ENCODE measurements at places on chromosomes 13 and 19.

GRCh38 chr19:34997071-34997617 is 3.0 kb upstream of the GRAMD1A start:
- DNase-seq = no peak

- no peak for DNase-seq
Observed at GRCh38 chr13:27774169-27774568, 18.1 kb upstream of the GSX1 start.

DNA sequence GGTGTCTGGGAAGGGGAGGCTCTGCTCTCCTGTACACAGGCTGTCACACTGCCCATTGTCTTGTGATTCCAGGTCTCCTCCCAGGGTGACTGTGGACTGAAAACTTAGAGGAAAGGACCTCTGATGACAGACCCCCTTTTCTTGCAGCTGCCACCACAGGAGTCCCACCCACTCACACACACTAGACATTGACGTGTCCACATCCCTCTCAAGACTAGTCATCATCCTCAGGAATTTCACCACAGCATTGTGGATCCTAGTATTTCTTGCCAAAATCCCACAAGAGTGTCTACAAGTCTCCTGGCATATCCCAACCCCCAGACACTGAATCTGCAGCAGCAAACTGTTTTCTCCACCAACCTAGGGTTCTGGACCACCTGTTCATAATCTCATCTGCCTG is 5.3 kb downstream of the ZNF85 start:
- peak; percentile 7 for DNase-seq

DNA sequence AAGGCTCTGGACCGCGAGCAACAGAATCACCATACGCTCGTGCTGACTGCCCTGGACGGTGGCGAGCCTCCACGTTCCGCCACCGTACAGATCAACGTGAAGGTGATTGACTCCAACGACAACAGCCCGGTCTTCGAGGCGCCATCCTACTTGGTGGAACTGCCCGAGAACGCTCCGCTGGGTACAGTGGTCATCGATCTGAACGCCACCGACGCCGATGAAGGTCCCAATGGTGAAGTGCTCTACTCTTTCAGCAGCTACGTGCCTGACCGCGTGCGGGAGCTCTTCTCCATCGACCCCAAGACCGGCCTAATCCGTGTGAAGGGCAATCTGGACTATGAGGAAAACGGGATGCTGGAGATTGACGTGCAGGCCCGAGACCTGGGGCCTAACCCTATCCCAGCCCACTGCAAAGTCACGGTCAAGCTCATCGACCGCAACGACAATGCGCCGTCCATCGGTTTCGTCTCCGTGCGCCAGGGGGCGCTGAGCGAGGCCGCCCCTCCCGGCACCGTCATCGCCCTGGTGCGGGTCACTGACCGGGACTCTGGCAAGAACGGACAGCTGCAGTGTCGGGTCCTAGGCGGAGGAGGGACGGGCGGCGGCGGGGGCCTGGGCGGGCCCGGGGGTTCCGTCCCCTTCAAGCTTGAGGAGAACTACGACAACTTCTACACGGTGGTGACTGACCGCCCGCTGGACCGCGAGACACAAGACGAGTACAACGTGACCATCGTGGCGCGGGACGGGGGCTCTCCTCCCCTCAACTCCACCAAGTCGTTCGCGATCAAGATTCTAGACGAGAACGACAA is 1.8 kb downstream of the PCDH17 start:
- no peak for DNase-seq

DNA sequence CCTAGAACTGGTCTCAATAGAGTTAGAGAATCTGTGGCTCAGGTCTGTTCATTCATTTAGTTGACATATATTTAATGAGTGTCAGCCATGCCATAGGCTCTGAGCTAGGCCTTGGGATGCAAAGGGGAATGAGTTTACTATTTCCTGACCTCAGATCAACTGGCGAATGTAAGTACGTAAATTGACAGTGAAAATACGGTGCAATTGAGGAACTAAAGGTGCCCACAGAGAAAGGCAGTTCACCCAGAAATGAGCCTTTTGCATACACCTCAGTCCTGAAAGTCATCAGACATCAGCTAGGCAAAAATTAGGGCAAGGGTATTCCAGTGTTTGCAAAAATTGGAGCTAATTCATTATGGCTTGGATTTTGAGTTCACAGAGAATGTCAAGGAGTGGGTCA is 20.6 kb upstream of the UPF3A start:
- no peak for DNase-seq

DNA sequence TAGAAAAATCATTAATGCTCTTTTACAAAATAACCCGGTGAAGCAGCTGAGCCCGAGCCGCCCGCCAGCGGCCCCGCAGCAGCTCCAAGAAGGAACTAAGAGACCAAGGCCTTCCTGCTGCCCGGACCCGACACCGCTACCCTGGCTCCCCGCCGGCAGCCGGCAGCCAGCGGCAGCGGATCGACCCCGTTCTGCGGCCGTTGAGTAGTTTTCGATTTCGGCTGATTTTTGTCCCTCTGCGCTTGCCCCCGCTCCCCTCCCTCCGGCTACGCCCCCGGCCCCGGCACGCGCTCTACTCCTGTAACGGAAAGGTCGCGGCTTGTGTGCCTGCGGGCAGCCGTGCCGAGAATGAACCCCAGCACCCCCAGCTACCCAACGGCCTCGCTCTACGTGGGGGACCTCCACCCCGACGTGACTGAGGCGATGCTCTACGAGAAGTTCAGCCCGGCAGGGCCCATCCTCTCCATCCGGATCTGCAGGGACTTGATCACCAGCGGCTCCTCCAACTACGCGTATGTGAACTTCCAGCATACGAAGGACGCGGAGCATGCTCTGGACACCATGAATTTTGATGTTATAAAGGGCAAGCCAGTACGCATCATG is at the start of gene PABPC3:
PABPC3 (plus strand) TSS at position 286 of the 603 bp plus-strand sequence; CDS start at position 349, 63 bp downstream.
- no peak for DNase-seq

DNA sequence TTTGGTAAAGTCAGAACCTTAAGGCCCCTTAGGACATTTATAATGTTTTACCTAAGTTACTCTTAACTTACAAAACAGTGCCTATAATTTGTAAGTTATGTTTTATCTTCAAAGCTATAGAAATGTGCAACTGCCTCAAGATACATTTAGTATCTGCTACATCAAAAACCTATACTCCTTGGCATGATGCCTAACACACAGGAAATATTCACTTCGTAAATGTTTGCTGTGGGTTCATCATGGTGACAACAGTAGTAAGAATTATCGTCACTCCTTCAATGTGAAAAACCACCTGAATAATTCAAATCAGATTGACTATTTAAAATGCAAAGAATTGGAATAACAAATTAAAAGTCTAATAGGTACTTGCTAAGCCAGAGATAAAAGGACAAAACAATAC is 184.1 kb downstream of the DIAPH3 start:
- DNase-seq = no peak

DNA sequence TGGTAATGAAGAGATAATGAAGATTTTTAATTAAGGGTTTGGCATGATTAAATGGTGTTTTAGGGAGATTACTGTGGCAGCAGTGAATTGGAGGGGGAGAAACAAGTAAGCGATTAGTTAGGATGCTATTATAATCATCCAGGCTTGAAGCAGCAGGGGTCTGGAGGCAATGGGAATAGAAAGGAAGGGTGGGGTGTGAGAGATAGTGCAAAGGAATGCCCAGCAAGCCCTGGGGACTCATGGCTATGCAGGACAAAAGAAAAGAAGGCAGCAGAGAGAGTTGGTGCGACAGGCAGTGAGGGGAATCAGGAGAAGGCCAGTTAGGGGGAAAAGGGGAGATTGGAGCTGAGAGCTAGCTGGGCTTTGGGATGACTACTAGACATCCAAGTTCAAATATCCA is 34.5 kb downstream of the SOX21 start:
- DNase-seq = no peak

GRCh38 chr19:872266-872951 is 12.9 kb downstream of the CFD start:
- DNase-seq = no peak

DNA sequence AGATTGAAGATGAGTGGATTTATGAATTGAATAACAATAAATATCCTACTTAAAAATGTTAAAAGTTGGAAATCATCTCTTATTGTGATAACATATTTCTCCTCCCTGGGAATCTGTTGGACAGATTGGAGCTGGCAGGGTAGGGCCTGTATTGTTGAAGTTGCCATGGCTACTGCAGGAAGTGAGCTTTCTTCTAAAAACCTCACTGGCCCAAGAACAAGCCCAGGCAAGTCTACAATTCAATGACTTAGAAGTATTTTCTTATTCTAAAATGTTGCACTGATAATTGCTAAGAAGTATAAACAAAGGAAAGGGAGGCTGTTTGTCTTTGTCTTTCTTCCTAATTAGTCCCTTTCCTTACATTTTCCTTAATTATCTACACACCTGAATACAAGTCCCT is 112.1 kb downstream of the DLEU7 start:
- peak; percentile 15 for DNase-seq

GRCh38 chr19:42360787-42361544 is 29.1 kb downstream of the CNFN start:
- no peak for DNase-seq

DNA sequence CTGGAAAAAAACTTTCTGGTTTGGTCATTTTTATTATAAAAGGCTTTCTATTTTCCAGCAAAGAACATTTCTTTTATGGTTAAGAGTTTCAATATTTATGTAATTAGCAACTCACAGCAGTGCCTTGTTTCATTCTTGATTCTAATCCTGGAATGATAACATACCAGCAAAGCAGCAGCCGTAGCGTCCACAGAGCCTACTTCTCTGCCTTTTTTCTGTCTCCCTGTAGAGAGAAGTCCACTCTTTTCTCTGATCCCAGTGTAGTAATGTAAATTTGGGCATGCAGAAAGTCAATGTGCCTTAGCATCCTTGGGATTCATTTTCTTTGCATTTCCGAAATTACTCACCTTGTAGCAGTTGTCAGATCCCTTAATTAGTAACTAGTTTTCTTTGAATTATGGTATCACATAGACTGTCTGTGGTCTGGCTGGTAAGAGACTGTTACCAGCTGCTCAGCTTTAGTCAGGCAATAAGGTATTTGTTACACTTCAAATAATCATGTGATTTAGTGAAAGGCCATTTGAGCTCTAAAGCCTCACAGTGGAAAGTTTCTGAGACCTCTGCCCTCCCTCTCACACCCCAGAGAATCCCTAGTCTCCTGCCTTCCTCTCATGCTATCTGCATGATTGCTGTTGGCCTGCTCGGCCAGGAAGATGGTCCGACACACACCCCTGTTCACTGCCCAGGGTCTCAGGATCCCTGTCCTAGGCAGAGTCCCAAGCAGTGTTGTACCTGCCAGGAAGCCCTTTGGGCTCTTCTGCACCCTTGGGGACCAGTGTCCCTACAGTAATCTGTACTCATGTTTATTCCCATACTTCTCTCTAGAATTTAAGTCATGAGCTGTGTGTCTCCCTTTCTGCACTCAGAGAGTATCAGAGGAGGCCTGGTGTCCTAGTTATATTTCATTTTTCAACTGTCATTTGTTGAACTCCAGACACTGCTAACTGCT is 86.3 kb downstream of the LRCH1 start:
- DNase-seq = no peak

DNA sequence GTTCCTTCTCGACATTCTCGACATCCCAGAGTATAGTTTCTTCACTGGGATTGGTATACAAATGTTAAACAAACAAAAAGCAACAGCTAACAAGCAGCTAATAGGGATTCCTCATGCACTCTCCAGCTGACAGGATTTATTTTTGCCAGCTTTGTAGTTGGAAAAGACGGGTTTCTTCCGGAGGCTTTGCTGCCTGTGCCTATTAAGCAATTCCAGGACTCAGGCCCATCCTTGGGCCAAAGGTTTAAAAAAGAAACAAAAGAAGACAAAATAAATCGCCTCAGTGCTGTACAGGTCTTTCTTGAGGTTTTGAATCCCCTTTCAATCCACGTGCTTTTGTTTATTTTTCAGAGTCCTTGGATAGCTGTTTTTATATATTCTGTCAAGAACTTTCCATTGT is 1414.5 kb upstream of the PCDH9 start:
- no peak for DNase-seq

- no peak for DNase-seq
Observed at GRCh38 chr13:100892981-100893380, 218.4 kb upstream of the TMTC4 start.

- DNase-seq = no peak
Observed at GRCh38 chr19:38319421-38320258, at the start of gene KCNK6. KCNK6 (plus strand) TSS chr19:38319845; CDS start chr19:38319951, 106 bp downstream.

DNA sequence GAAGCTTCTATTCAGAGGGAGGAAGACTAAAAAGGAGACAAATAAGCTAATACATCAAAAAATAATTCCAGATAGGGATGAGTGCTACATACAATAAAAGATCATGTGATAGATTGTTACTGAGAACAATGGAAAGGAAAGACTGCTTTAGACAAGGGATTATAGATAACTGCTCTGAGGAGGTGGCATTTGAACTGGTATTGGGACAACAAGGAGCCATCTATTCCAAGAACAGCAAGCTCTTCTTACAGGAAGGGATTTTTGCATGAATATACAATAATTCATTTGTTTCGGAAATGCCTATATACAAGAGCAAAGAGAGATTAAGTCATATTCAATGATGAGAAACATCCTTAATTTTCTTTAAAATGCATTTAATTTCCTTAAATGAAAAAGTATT is 540.5 kb upstream of the KLF12 start:
- no peak for DNase-seq

GRCh38 chr13:106874323-106874722 is 306.4 kb upstream of the ARGLU1 start:
- DNase-seq = no peak
